ENCODE measurements at places on chromosomes 6 and 20.

DNA sequence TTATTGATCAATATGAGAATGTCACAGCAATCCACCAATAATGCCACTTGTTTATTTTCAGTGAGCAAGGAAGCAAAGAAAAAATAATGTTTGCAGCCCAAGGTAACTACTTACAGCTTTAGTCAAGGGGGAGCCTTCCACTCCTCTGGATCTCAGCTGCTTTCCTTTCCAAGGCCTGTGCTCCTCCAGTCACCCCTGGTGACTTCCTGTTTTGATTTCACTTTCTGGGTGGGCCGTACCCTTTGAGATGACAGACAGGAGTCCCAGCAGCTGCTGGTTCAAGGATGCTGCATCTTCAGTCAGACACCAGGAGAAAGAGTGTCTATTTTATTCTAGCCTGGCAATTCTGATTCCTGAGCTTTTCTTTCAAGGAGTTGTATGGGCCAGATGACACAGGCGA is 5.6 kb upstream of the VNN2 start:
- no peak for DNase-seq

DNA sequence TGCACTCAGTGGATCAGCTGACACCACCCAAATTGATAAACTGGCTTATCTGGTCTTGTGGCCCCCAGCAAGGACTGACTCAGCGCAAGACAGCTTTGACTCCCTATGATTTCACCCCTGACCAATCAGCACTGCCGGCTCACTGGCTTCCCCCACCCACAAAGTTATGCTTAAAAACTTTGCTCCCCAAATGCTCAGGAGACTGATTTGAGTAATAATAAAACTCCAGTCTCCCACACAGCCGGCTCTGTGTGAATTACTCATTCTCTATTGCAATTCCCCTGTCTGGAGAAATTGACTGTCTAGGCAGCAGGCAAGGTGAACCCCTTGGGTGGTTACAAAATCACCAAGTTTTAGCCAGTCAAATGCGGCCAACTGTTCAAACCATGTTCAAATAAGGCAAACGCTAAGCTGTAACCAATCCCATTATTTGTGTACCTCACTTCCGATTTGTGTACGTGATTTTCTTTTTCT is 32.5 kb downstream of the SLC22A2 start:
- no peak for DNase-seq

- peak; percentile 44 for DNase-seq
Observed at GRCh38 chr20:52313341-52313963, 121.9 kb upstream of the ZFP64 start.

DNA sequence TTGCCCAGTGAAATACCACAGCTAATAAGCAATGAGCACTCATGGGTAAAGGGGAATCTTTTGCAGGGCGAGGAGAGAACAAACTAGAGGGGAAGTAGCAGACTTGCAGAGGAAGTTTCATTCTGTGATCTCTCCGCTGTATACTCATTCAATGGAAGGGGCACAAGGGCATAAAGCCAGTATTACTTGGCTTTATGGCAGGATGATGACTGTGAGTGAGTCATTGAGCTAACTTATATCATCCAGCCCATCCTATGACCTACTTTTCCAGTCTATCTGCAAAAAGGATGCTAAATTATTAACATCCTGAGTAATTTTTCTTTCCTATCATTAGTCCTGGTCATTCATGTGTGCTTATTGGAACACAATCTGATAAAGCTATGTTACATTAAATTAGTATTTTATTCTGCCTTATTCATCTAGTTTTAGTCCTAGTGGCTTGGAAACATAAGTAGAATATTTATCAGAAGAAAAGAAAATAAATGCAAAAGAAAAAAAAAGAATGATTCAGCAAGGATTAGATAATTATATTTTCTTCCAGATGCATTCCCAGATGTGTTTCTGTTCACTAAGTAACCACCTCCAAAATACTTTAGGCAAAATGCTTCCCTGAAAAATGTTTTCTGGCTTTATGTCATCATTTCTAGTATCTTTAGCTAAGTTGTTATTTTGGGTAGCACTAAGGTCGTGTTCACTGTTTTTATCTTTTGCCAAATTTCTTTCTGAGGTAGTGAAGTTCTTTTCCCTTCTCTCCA is 471.7 kb downstream of the CDKAL1 start:
- DNase-seq: no peak

GRCh38 chr6:137690721-137691120 is 176.3 kb upstream of the TNFAIP3 start:
- DNase-seq: no peak

DNA sequence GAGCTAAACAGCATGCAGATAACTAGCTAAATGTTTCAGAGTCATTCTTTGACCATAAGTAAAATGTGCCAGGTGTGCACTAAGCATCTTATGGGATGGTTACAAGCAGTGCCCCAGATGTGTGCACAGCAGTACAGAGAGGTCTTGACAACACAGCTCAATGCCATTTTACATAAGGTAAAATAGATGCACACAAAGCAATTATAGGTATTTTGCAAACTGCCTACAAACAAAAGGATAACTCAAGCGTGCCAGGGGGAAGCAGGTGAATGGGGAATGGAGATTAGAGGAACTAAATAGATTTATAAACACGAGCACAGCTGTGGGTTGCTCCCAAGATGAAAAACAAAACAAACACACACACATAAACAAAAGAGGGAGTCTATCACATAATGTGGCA is 64.8 kb downstream of the SLC2A10 start:
- DNase-seq: no peak

GRCh38 chr6:125302840-125303511 is 1.2 kb upstream of the HDDC2 start:
- DNase-seq: no peak

DNA sequence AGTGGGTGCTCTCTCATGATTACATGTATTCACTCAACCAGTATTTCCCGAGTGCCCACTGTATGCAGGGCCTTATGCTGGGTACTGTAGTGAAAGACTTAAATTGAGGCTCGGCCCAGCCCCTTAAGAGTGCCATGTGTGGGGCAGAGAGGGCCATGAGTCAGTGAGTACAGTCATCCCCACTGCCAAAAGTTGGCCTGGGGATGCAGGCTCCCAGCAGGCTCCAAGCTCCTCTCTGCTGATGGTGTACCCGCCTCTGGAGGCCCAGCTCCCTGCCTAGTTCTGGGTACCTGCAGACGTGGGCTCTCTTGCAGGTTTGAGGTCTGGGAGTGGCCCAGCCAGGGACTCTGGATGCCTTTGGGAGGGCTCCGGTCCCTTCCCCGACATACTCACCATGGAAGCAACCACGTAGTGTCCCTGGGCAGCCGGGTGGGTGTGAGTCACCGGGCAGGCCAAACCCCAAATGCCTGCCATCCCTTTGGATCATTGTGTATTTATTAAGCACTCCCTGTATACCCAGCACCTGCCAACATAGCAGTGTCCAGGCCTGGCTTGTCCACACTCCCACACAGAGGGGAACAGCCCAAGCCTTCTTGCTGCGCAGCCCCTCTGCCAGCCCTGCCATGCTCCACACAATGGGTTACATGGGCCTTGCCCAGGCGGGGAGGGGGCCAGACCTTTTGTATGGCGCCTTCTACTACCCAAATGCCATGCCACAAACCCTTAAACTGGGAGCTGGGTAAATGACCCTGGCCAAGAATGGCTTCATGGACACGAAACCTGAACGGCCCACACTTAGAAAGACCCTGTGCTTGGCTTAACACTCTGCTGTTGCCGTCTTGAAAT is 153.6 kb downstream of the VEGFA start:
- no peak for DNase-seq

DNA sequence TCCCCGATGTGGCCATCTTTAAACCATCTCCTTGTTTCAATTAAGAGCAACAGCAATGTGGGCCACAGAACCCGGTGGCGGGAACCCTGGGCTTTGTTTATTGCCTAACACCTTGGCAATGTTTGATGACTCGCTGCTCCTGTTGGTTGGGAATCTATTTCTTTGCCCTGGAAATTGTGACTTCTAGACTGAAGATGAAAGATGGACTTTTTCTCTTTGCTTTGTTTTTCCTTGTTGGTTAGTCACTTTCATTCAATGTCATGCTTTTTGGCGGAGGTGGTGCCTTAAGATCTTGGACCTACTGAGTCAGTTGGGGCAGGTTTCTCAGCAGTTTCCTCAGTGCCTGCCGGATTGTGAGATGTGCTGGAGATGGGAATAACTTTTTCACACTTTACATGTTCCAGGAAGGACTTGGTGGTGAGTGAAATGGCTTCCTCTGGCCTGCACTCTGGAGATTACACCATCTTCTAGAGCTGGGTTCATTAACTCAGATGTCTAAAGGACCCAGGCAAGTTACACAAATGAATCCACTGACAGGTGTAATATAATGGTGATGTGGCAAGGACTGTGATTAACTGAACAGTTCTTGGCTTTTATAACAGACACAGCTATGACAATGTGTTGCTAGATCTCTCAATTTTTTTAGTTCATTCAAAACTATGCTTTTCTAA is 56.3 kb downstream of the TSHZ2 start:
- DNase-seq: no peak

GRCh38 chr6:1364791-1365190 is 24.6 kb upstream of the FOXF2 start:
- DNase-seq: no peak

DNA sequence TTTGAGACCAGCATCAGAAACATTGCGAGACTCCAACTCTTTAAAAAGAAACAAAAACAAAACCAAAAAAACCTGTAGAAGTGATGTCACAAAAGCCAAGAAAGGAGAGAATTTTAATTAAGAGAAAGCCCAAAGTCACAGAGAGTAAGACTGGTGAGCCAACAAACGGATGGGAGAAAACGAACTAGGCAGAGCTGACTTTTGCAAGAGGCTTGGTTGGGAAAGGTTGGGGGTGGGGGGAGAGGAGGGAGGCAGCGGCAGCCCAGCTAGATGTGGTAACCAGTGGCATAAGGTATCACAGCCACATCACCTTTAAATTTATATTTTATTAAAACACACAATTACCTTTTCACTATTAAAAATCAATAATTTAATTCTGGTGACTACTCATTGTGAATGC is 23.5 kb downstream of the NOL7 start:
- no peak for DNase-seq

- DNase-seq: no peak
Observed at GRCh38 chr6:11120271-11121005, 8.9 kb upstream of the ERVFRD-1 start.

DNA sequence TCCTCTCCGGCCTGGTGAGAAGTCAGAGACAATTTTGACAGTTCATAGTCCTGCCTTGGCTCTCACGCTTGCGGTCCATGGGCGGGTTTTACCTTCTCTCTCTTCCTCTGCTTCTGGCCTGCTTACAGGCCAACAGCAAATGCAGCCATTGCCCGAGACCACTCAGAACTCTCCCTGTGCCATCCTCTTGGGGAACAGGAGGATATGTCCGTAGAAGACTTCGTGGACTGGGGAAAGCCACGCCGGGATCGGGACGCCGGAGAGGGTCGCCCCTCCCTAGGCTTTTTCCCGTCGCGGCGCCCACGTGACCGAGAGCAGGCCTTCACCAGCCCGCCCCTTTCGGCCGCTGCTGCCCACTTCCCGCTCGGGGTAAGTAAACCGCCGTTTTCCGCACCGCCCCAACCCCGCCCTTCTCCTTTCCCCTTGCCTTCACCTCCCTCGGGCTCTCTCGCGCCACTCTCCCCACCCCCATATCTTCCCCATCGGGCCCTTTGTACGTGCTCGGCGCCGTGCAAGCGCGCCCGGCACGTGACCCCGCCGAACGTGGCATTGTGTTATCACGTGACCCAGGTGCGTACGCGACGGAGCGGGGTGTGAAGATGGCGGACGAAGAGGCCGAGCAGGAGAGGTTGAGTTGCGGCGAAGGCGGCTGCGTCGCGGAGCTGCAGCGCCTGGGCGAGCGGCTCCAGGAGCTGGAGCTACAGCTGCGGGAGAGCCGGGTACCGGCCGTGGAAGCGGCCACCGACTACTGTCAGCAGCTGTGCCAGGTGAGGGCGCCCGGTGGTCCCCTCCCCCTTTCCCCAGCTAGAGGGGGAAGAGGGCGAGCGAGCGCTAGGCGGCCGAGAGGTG is at the start of gene ZNF292:
Gene ZNF292, plus strand, starts transcription at position 573 of the 849 bp plus-strand sequence. Its CDS starts 27 bp downstream, at position 600.
- peak; percentile 96 for DNase-seq

GRCh38 chr6:47700053-47700452 is 1.7 kb downstream of the ADGRF4 start:
- no peak for DNase-seq

DNA sequence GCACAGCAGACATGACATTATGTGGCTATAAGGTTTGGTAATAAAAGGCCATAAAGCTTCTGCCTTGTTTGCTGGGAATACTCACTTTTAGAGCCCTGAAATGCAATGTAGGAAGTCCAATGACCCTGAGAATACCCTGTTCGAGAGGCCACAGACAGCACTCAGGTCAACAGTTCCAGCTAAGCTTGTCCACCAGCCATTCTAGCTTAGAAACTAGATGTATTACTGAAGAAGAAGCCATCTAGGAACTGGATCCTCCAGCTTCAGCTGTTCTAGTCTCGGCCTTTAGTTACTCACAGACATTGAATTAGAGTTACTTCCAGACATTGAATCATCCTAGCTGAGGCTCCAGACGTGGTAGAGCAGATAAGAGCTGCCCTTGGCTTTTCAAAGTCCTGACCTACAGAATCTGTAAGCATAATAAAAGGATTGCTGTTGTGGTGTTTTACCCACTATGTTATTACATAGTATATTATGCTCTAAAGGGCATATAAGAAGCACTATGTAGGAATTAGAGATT is 84.9 kb downstream of the MMS22L start:
- DNase-seq: no peak

DNA sequence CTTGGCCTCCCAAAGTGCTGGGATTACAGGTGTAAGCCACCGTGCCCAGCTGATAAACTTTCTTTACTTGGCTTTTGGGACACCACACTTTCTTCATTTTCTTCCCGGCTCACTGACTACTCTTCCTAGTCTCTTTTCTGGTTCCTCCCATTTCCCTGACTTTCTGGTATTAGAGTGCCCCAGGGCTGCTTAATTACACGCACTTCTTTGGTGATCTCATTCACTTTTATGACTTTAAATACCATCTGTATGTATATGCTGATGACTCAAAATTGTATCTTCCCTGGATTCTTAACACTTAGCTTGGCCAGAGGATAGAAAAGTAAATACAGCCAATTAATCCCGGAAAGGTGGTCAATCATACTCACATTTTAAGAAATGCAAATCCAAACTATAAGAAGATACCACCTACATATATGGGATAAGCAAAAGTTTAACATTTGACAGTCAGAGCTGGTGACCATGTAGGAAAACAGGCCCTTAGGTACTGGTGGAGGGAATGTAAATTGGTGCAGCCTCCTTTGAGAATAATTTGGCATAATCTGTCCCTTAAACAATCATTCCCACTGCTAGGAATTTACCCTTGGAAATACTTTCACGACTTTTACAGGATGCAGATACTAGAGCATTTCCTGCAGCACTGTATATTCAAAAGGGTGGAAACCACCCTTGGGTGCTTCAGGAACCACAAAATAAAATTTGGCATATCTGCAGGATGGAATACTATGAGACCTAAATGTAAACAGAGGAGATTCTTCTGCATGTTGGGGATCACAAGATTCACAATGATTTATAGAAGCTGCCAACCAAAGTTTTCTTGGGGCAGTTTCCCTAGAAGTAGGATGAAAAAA is 9.4 kb upstream of the NANP start:
- DNase-seq: no peak

GRCh38 chr6:109678240-109678639 is 12.8 kb downstream of the AK9 start:
- DNase-seq: no peak

GRCh38 chr6:125439512-125439911 is 137.7 kb upstream of the HDDC2 start:
- DNase-seq: no peak

Measured in NCI-H1048 (cell line).